ENCODE measurements at places on chromosomes 1 and 21.

- no peak for DNase-seq
Observed at GRCh38 chr1:209805875-209806760, at the start of gene IRF6. TSS of gene IRF6 (minus strand) at chr1:209806142. CDS start at chr1:209801413, 4,729 bp downstream.

DNA sequence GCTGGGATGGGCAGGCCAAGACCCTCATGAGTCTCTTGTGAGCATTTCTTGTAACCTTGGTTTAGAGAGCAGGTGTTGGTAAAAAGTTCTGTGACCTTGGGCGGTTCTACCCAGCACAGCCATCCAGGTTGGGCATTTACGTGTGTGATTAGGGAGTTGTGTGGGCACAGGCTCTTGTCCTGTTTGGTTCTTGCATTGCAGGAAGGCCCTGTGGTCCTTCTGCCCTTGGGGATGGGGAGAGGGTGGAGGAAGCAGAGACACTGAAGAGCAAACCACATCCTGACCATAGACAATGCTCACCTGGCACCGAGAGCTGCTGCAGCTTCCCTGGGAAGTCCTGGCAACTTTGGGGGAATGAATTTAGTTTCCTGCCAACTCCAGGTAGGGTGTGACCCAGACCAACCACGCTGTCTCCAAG is 25.6 kb downstream of the RNF187 start:
- DNase-seq = no peak

DNA sequence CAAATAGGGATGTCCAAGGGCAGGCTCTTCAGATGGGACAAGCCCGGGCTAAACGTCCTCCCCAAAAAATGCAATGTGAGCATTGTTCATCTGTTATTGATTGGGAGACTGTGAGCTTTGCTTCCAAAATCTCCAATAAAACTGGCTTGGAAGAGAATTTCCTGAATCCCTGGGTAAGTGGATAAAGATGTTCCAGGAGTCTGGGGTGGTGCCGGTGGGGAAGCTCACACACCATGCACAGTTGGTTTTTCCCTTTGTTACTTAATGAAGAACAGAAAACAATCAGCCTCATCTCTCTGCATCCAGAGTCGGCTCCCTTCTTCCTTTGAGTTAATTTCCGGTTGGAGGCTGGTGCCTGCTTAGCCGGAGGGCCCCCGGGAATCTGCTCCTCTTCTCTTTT is 72.1 kb upstream of the ZBTB40 start:
- DNase-seq = no peak

DNA sequence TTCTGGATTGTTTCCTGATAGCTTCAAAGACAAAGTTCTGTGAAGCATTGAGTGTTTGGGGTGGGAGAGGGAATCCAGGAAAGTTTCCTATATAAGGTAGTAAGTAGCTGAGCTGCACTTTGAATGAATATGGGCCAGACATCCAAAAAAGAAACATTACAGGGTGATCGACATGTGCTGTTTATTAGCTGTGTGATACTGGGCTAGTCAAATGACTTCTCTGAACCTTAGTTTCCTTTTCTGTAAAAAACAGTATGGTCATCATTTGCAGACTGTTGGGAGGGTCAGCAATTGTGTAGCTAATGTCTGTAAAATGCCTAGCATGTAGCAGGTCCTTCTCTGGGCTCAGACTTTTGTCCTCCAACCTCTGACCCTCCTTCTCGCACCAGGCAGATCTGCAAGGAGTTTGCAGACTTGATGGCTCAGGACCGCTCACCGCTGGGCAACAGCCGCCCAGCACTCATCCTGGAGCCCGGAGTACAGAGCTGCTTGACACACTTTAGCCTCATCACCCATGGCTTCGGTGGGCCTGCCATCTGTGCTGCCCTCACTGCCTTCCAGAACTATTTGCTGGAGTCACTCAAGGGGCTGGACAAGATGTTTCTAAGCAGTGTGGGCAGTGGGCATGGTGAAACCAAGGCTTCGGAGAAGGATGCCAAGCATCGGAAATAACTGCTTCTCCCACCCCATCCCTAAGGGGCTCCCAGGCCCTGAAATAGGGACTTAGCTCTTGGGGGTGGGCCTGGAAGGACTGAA is 21.1 kb downstream of the TFAP2E start:
- DNase-seq = no peak

- DNase-seq = no peak
Observed at GRCh38 chr1:96843196-96843595, 121.6 kb downstream of the PTBP2 start.

DNA sequence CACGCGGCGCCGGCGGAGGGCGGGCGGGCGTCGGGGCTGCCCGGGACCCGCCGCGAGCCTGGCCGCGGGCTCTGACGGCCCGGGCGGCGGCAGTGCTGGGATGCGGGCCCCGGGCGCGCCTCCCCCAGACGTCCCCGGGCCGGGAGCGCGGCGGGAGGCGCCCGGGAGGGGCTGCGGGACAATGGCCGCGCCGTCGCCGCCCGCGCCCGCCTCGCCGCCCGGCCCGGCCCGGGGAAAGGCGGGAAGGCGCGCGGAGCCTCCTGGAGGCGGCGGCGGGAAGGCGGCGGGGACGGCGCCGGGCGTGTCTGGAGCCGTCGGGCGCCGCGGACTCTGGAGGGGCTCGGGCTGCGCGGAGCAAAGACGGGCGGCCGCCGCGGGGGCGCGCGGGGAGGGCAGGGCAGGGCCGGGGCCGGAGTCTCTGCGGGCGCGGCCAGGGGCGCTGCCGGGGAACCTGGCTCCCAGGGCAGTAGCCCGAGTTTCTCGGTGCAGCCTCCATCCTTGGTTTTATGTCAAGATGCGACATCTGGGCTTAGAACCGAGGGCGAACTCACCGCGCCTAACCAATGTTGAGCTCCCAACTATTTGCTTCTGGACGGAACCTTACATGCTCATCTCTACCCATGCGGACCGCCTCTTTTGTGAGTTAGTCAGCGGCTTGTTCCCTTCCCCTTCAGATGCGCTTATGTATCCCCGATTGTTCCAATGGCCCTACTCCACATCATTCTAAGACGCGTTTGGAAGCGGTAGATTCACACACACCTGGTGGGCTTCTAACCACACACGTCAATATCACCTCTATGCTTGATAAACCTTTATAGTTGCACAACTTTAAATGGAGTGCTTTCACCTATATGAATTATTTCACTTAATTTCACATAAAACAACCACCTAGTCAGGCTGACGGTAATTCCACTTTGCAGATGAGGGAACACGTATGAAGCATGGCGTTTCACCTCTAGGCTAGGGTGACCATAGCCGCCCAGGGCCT is 651 bp downstream of the ZBTB8A start:
- DNase-seq = no peak

DNA sequence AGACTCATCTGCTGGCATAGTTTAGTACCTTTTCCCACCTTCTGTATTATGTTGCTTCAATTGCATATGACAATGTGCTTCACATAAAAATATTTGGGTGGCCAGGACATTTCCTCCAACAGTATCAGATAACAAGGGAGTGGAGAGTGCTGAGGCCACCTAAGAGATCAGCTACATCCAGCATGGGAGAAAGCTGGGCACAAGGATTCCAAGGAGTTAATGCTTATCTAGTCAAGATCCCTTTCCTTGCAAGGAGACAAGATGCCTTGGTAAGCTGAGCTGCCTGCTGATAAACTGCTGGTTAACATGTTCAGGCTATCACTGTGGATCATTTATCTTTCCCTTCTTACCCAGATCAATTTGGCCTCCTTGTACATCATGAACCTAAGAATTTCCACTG is 5.4 kb downstream of the TACSTD2 start:
- no peak for DNase-seq

- DNase-seq = no peak
Observed at GRCh38 chr1:193614817-193615216, 428.4 kb upstream of the B3GALT2 start.

DNA sequence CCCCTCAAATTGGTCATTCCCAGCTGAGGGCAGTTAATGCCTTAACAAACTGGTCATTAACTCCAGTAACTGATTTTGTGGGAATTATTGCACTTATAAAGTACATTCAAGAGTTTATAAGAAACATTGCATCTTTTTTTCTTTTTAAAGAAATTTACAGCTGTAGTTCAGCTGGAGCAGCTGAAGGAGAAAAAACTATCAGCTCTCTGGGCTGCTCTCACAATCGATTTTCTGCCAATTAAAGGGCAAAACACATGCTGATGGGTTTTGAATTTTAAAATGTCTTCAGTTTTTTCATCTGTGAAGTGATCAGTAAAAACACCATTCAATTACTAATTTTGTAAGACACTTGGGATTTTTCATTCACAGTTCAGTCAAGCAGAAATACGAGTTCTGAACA is 74.7 kb downstream of the KIFAP3 start:
- DNase-seq = no peak

GRCh38 chr1:59892841-59893811 is 33.4 kb downstream of the CYP2J2 start:
- no peak for DNase-seq

DNA sequence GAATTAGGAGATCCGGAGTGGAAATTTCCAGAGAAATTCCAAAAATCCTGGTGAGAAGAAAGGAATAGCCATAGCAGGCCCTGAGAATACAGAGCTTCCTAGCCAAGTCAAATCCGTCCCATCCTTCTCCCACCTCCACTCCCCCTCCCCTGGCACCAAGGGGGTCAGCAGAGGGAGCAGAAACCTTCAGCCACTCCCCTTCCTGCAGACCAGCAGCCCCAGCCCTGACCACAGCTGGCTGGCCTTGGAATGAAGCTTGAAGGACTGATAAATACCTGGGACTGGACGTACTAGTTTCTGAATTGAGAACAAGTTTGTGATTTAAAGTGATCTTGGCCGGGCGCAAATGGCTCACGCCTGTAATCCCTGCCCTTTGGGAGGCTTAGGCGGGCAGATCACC is 13.8 kb upstream of the RIPPLY3 start:
- no peak for DNase-seq

- no peak for DNase-seq
Observed at GRCh38 chr1:82466416-82466815, 665.7 kb downstream of the ADGRL2 start.

DNA sequence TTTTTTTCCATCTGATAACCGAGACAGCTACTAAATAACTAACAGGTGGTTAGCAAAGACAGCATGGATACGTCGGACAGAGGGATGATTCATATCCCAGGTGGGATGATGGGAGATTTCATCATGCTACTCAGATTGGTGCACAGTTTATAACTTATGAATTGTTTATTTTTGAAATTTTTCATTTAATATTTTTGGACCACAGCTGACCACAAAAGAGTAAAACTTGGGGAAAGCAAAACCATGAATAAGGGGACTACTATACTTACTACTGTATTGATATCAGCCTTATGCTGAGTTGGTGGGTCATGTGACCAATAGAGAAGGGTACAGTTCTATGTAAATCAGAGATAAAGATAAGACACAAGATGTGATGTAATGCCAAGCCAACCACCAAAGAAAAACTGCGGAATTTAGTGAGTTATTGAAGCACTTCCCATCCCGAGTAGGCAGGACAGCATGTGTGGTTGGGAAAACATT is 248.1 kb upstream of the C1orf105 start:
- DNase-seq = no peak

GRCh38 chr1:215523128-215523861 is 43.8 kb upstream of the KCTD3 start:
- DNase-seq = no peak

DNA sequence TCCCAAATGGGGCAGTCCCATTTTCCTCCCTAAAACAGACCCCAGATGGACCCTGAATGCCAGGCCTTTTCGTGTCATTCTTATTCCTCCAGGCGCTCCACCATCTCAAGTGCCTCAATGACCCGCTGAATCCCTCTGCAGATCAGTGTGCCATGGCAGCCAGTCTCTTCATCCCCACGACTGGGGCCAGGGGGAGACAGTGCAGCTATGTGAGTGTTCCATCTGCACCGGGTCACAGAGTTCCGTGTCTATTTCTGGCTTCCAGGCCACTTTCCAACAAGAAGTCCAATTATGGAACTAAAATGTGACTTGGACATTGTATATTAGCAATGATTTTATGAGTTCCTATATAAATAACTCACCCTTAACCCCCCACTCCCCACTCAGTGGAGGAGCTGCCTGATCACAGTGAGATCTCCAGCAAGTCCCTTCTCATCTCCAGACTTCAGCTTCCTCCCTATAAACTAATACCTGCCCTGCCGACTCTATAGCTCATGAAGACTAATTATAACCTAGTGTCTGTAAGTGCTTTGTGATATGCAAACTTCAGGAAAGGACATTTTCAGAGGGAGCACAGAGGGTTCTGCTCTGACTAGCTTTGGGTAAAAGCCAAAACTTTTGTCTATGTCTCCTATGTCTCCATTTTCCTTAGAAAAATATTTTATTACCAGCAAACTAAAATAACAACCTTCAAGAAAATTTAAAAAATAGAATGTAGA is 56.3 kb upstream of the NFASC start:
- DNase-seq = no peak

GRCh38 chr21:34623516-34623915 is 8.6 kb upstream of the RCAN1 start:
- DNase-seq = no peak

DNA sequence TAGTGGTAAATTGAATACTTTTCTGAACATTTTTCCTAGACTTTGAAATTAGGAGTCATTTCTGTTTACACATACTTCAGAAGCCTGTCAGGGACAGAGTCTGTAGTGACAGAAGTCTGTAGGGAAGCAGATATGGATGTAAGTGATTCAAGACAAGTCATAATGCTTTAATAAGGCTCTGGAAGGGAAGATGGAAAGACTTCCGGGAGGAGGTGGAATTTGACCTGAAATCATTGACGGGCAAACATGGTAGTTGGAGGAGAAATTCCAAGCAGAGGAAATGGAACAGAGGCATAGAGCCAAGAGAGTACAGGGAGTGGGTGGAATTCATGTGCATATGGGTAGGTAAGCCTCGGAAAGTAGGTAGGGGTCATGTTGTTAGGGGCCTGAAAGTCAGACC is 22.5 kb downstream of the CAMTA1 start:
- DNase-seq = no peak

GRCh38 chr1:201545851-201546492 is 7.0 kb downstream of the NAV1 start:
- no peak for DNase-seq

GRCh38 chr1:59229138-59229537 is 67.8 kb upstream of the FGGY start:
- DNase-seq = no peak

GRCh38 chr1:211327346-211327921 is 801 bp downstream of the TRAF5 start:
- DNase-seq = peak; percentile 14

DNA sequence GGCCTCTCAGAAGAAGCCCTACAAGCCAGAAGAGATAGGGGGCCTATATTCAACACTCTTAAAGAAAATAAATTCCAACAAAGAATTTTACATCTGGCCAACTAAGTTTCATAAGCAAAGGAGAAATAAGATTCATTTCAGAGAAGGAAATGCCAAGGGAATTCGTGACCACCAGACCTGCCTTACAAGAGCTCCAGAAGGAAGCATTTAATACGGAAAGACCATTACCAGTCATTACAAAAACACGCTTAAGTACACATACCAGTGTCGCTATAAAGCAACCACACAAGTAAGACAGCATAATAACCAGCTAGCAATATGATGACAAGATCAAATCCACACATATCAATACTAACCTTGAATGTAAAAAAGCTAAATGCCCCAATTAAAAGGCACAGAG is 704.9 kb upstream of the CHRM3 start:
- DNase-seq = no peak

- DNase-seq = no peak
Observed at GRCh38 chr21:43973634-43973955, 38.5 kb upstream of the TRAPPC10 start.

GRCh38 chr21:34762786-34763185 is 94.0 kb downstream of the CLIC6 start:
- no peak for DNase-seq

GRCh38 chr1:111746614-111746999 is 7.4 kb upstream of the INKA2 start:
- DNase-seq = no peak

GRCh38 chr1:245278846-245279245 is 124.1 kb downstream of the KIF26B start:
- no peak for DNase-seq

Data from activated naive CD4-positive, alpha-beta T cell (primary cell).